Thoracic aorta (tissue), 2 donors: ENCODE measurements at places on chromosomes 4 and X.

DNA sequence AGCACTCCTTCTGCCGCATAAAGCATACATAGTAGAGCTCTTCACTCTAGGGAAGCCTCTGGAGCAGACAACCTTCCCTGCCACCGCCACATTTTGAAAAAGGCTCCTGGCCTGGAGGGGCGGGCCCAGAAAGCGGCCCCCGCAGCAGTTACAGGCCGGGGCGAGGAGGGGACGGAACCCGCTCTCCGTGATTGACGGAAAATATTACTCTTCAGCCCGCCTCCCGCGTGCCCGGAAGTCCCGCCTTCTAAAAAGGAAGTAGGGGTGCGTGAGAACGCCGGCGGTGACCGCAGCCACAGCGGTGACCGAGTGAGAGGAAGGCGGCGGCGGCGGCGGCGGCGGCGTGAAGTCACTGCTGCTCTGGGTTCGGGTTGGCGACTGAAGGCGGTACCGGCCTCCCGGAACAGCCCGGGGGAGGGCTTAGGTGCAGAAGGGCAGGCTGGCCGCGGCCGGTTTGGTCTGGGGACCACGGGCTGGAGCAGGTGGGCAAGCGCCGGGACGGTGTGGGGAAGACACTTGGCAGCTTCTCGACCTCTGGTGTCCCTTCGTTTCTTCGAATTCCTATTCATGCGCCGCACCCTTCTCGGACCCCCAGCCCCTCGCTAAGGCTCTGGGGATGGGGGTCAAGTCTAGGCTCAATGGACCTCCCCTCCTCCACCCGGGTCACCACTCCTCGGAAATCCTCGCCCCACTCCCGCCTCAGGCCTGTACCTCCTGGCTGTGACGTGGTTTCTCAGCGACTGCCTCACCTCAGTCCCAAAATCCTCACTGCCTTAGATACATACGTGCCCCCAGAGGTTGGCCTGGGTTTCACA is at the start of gene HCCS:
TSS of gene HCCS (plus strand) at position 296 of the 815 bp plus-strand sequence. CDS start 729 bp downstream, outside the sequence.
- no peaks in the 10 kb centered on the region for H3K27me3 ChIP-seq
- peaks cover 4% of the 10 kb centered on the region for H3K36me3 ChIP-seq
- peaks cover 5% of the 10 kb centered on the region for H3K4me1 ChIP-seq
- H3K27ac ChIP-seq: peak within 1 kb of the TSS; percentile 35
- peak; percentile 32 for DNase-seq
- peak within 1 kb of the TSS; percentile 81 for H3K4me3 ChIP-seq

DNA sequence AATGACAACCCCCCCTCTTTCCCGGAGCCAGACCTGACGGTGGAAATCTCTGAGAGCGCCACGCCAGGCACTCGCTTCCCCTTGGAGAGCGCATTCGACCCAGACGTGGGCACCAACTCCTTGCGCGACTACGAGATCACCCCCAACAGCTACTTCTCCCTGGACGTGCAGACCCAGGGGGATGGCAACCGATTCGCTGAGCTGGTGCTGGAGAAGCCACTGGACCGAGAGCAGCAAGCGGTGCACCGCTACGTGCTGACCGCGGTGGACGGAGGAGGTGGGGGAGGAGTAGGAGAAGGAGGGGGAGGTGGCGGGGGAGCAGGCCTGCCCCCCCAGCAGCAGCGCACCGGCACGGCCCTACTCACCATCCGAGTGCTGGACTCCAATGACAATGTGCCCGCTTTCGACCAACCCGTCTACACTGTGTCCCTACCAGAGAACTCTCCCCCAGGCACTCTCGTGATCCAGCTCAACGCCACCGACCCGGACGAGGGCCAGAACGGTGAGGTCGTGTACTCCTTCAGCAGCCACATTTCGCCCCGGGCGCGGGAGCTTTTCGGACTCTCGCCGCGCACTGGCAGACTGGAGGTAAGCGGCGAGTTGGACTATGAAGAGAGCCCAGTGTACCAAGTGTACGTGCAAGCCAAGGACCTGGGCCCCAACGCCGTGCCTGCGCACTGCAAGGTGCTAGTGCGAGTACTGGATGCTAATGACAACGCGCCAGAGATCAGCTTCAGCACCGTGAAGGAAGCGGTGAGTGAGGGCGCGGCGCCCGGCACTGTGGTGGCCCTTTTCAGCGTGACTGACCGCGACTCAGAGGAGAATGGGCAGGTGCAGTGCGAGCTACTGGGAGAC is 1.6 kb downstream of the PCDH10 start:
- peak overlapping the region; percentile 80 for H3K4me3 ChIP-seq
- H3K4me1 ChIP-seq: peaks cover 12% of the 10 kb centered on the region
- no peak for DNase-seq
- no peaks in the 10 kb centered on the region for H3K36me3 ChIP-seq

GRCh38 chr4:171441300-171441941 is 371.8 kb upstream of the GALNTL6 start:
- no peaks in the 10 kb centered on the region for H3K36me3 ChIP-seq
- no peaks in the 10 kb centered on the region for H3K27me3 ChIP-seq
- H3K4me1 ChIP-seq: no peaks in the 10 kb centered on the region
- H3K27ac ChIP-seq: no peak overlapping the region

- peaks cover 47% of the 10 kb centered on the region for H3K36me3 ChIP-seq
- no peak for DNase-seq
- H3K4me3 ChIP-seq: no peak overlapping the region
- H3K4me1 ChIP-seq: peaks cover 18% of the 10 kb centered on the region
- H3K27ac ChIP-seq: no peak overlapping the region
- H3K27me3 ChIP-seq: no peaks in the 10 kb centered on the region
These were observed 138.9 kb downstream of the SOWAHB start for GRCh38 chr4:76758996-76759395.

GRCh38 chr4:55358668-55359067 is 12.6 kb downstream of the SRD5A3 start:
- no peak for DNase-seq
- H3K36me3 ChIP-seq: no peaks in the 10 kb centered on the region
- H3K27me3 ChIP-seq: no peaks in the 10 kb centered on the region
- H3K4me3 ChIP-seq: peak overlapping the region; percentile 59

DNA sequence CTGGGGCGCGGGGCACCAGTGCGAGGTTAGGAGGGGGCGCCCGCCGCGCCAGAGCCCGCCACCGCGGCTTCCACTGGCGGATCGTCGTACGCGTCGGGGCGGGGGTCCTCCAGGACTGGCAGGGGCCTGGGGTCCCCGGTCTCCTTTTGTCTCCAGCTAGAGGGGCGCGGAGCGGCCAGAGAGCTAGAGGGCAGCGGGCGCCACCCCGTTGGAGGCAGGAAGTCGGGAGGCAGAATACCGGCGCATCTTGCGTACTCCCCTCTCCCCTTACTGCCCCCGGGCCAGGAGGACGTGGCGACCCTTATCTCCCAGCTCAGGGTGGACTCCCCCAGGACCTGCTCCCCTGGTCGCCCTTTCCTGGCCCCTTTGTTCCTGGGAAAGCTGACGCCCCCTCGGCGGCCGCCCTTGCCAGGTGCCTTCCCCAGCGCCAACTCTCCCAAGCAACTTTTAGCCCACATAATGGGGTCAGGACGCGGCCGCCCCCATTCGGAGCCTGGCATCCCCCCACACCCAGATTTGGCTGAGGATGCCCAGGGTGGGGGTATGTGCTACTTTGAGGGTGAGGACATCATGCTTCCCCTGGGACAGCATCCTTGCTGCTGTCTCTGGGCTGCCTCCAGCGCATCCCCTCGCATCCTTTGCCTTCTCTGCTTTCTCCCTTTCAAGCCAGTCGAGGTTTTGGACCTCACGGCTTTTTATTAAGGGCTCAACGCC is 933 bp downstream of the CNKSR2 start:
- no peak for DNase-seq
- no peaks in the 10 kb centered on the region for H3K36me3 ChIP-seq
- H3K27ac ChIP-seq: no peak overlapping the region
- H3K27me3 ChIP-seq: no peaks in the 10 kb centered on the region
- no peaks in the 10 kb centered on the region for H3K4me1 ChIP-seq

DNA sequence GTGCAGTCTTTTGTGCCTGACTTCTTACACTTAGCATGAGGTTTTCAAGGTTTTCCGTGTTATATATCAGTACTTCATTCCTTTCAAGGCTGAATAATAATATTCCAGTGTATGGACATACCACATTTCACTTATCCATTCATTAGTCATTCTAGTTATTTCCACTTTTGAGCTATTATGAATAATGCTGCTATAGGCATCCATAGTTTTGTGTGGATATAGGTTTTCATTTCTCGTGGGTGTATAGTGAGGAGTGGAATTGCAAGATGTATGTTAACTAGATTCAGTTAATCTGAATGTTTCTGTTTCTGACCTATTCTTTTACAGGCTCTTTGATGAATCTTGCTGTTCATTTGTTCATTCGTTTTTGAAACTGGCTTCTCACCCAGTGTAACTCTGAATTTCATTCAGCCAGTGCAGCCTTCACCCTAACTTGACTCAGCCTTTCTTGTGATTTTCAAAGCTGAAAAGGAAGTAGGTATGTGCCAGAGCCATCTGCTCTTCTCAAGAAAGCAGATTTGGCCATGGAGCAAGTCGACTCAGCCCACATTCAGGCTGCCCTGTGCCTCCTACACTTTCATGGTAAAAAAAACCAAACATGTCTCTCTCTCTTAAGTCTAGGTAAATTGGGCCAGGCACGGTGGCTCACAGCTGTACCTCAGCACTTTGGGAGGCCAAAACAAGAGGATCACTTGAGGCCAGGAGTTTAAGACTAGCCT is 56.3 kb upstream of the NOCT start:
- H3K36me3 ChIP-seq: no peaks in the 10 kb centered on the region
- no peaks in the 10 kb centered on the region for H3K27me3 ChIP-seq
- H3K4me3 ChIP-seq: no peak overlapping the region
- DNase-seq: no peak
- H3K27ac ChIP-seq: no peak overlapping the region

GRCh38 chrX:69126642-69127041 is 38.6 kb downstream of the PJA1 start:
- DNase-seq: no peak
- H3K27me3 ChIP-seq: no peaks in the 10 kb centered on the region
- no peak overlapping the region for H3K4me3 ChIP-seq
- no peaks in the 10 kb centered on the region for H3K4me1 ChIP-seq
- H3K27ac ChIP-seq: peak overlapping the region; percentile 19
- no peaks in the 10 kb centered on the region for H3K36me3 ChIP-seq

- no peak overlapping the region for H3K4me3 ChIP-seq
- H3K27me3 ChIP-seq: no peaks in the 10 kb centered on the region
- DNase-seq: no peak
- no peak overlapping the region for H3K27ac ChIP-seq
- no peaks in the 10 kb centered on the region for H3K4me1 ChIP-seq
These were observed 701.1 kb upstream of the ATOH1 start for GRCh38 chr4:93127489-93127888.

DNA sequence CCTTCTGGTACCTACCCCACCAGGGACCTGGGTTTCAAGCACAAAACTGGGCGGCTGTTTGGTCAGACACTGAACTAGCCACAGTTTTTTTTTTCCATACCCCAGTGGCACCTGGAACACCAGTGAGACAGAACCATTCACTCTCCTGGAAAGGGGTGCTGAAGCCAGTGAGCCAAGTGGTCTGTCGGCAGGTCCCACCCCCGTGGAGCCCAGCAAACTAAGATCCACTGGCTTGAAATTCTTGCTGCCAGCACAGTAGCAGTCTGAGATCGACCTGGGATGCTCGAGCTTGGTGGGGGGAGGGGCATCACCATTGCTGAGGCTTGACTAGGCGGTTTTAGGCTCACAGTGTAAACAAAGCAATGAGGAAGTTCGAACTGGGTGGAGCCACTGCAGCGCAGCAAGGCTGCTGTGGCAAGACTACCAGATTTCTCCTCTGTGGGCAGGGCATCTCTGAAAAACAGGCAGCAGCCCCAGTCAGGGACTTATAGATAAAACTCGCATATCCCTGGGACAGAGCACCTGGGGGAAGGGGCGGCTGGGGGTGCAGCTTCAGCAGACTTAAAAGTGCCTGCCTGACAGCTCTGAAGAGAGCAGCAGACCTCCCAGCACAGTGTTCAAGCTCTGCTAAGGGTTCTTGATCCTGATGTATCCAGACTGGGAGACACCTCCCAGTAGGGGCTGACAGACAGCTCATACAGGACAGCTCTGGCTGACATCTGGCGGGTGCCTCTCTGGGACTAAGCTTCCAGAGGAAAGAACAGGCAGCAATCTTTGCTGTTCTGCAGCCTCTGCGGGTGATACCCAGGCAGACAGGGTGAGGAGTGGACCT is 223.0 kb downstream of the COX18 start:
- H3K36me3 ChIP-seq: no peaks in the 10 kb centered on the region
- H3K27me3 ChIP-seq: no peaks in the 10 kb centered on the region
- no peak overlapping the region for H3K27ac ChIP-seq
- H3K4me1 ChIP-seq: peaks cover 3% of the 10 kb centered on the region
- no peak for DNase-seq

GRCh38 chr4:73311428-73311827 is 52.8 kb upstream of the ANKRD17 start:
- no peaks in the 10 kb centered on the region for H3K4me1 ChIP-seq
- H3K27ac ChIP-seq: no peak overlapping the region
- no peaks in the 10 kb centered on the region for H3K27me3 ChIP-seq
- H3K4me3 ChIP-seq: no peak overlapping the region

DNA sequence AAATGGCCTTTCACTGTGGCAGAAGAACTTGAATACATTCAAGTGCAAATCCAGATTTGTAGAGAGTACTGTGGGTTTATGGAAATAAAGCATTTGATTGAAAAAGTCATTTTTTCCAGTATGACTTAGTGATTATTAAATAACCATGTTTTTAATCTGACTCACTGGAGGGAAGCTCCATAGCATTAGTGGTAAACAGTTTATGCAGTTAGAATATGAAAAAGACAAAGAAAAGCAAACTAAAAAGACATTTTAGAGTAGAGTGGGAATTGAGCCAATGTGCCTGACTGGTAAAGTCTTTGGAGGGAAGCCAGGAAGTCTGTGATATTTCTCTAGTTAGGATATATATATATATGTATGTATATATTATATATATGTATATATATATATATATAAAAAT is 53.4 kb downstream of the FAT4 start:
- peak overlapping the region; percentile 64 for H3K4me3 ChIP-seq
- no peaks in the 10 kb centered on the region for H3K27me3 ChIP-seq
- no peak for DNase-seq
- H3K4me1 ChIP-seq: peaks cover 26% of the 10 kb centered on the region
- H3K36me3 ChIP-seq: no peaks in the 10 kb centered on the region
- peak overlapping the region; percentile 57 for H3K27ac ChIP-seq

DNA sequence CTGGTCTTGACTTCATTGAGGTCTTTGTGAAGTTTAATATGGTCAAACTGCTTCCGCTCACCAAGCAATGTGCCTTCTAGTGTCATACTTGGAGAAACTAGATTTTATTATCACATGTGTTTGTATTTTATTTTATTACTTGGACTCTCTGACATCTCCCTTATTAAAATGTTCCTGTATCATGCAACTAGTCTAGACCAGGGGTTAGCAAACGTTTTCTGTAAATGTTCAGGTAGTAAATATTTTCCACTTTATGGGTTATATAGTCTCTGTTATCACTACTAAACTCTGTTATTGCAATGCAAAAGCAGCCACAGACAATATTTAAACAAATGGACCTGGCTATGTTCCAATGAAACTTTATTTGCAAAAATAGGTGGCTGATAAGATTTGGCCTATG is 443.8 kb downstream of the MID1IP1 start:
- H3K36me3 ChIP-seq: no peaks in the 10 kb centered on the region
- H3K27me3 ChIP-seq: no peaks in the 10 kb centered on the region
- no peak for DNase-seq
- no peak overlapping the region for H3K27ac ChIP-seq

GRCh38 chrX:74232859-74233258 is 71.1 kb upstream of the ZCCHC13 start:
- no peaks in the 10 kb centered on the region for H3K4me1 ChIP-seq
- DNase-seq: no peak
- H3K36me3 ChIP-seq: no peaks in the 10 kb centered on the region
